Stimulated activated CD8-positive, alpha-beta memory T cell treated with anti-CD3 and anti-CD28 coated beads, Interleukin-15, amount 100 ng/mL, for 4 hours (primary cell): ENCODE measurements at places on chromosomes 7 and 10.

- no peak for DNase-seq
Observed at GRCh38 chr7:13077466-13077865, 390.0 kb downstream of the ARL4A start.

- DNase-seq, result no peak
Observed at GRCh38 chr10:110500515-110500905, 2.8 kb downstream of the DUSP5 start.

- DNase-seq, result no peak
Observed at GRCh38 chr7:8714791-8715190, 281.4 kb downstream of the NXPH1 start.

DNA sequence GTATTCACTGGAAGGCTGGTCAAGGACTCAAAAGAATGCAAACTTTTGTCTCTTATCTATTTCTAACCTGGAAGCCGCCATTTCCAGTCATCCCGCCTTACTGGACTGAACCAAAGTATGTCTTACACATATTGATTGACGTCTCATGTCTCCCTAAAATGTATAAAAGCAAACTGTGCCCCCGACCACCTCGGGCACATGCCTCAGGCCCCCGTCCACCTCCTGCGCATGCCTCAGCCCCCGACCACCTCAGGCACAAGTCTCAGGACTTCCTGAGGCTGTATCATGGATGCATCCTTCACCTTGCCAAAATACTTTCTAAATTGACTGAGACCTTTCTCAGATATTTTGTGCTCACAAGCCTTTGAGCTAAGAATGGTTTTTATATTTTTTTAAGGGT, 148.6 kb downstream of the PTPRN2 start:
- DNase-seq, result no peak

GRCh38 chr7:31882187-31882586, 188.0 kb downstream of the PDE1C start:
- DNase-seq, result no peak

GRCh38 chr10:86775056-86775869, 18.8 kb downstream of the BMPR1A start:
- no peak for DNase-seq

DNA sequence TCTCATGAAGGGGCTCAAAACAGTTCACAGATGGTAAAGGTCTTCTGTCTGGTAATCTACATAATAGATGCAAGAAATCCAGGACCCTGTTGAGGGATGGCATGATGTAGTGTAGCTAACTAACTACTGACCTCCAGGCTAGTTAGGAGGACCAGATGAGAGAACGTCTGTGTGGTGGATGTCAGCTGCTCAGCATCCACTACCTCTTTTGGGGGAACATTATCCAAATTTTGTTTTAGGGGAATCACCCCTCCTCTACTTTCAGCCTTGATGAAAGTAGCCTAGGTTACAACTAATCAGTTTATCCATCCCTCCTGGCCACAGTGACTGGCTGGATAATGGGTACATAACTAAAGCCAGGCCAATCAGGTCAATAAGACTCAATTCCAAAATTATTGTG, 246.0 kb downstream of the RNLS start:
- no peak for DNase-seq

- DNase-seq, result no peak
Observed at GRCh38 chr10:23974746-23975272, 234.1 kb upstream of the KIAA1217 start.

DNA sequence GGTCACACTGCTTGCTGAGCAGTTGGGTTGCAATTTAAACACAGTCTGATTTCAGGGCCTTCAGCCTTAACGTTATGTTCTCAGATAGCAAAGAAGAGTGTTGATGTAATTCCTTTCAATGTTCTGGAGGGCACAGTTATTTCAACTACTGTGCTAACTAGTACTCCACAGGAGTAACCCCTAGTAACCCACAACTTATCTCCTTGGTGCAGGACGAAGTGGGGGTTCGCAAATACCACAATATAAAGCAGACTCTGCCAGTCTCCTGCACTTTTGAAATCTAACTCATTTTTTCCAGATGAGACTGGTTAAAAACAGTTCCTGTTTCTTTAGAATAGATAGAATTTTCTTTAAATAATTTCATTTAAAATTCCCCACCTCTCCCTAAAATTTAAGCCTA, 47.1 kb upstream of the NCAPG2 start:
- DNase-seq, result no peak

GRCh38 chr7:77222065-77222464, 22.4 kb upstream of the FGL2 start:
- DNase-seq, result no peak

DNA sequence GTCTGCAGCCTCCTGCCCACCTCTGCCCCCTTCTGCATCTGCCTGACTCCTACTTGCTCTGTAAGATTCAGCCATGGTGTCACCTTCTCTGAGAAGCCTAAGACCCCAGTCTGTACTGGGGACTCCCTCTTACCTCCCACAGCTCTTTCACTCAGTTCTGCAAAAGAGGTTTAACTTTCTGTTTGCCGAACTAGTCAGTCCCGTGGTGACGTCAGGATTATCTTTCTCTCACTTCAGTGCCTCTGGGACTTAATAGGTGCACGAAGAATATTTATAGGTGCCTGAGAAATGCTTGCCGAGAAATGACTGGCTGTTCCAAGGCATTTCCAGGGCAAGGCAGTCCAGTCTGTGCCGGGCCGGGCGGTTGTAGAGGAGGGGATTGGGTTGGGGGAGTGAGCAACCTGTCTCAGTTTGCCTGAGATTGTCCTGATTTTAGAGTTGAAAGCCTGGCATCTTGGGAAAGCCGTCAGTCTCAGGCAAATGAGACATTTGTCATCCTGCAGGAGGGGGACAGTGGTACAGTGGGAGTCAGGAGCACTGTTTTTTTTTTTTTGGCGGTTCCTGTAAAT, 227.5 kb upstream of the NPVF start:
- no peak for DNase-seq

DNA sequence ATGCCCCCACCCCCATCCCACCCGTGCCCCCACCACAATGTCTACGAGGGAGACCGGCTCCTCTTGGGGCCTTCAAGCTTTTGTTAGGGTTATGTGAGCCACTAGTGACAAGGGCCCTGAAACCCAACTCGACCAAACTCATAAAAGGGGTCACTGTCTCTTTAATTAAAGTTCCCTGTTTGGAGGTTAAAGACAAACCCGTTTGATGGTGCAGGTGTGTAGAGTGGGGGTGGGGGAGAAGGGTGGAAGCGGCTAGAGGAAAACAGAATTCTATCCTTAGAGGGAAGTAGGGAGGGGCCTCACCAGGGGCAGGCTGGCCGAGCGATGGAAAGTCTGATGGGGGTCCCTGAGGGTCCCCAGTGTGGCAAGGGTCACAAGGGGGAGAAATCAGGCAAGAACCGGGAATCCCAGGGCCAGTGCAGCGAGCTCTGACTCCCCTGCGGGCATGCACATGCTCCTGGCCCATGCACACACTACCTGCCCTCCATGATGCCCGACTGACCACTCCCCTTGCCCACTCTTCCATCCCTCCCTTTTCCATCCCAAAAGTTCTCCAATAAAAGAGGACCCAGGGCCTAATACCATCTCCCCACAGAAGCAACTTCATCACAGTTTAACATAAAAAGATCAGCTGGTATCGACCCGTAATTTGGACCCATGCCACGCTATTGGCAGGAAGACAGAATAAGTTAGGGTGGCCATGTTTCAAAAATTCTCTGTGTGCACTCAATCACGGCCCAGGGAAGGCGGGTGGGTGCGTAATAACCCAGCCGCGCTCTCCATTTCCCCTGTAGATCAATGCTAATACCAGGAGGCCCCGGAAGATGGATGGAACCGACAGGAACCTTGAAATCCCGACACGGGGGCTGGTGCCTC, 35.9 kb upstream of the SLF2 start:
- no peak for DNase-seq
